ENCODE measurements at places on chromosomes 6 and 20.

DNA sequence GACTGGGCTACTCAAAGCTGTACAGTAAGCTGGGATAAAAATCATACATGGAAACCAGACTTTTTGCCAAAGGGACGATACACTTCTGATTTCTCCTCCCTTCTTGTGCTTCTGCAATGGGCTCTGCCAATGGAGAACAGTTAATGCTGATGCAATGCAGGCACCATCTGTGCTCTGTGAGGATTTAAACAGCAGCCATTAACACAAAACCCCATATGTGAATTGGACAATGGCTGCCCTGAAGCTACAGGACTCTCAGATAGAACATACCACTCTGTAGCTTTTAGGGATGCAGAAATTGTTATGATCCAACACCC lies 71.9 kb downstream of the GJA10 start:
- no peak for DNase-seq

GRCh38 chr6:24643920-24644319 lies 2.1 kb downstream of the KIAA0319 start:
- no peak for DNase-seq

DNA sequence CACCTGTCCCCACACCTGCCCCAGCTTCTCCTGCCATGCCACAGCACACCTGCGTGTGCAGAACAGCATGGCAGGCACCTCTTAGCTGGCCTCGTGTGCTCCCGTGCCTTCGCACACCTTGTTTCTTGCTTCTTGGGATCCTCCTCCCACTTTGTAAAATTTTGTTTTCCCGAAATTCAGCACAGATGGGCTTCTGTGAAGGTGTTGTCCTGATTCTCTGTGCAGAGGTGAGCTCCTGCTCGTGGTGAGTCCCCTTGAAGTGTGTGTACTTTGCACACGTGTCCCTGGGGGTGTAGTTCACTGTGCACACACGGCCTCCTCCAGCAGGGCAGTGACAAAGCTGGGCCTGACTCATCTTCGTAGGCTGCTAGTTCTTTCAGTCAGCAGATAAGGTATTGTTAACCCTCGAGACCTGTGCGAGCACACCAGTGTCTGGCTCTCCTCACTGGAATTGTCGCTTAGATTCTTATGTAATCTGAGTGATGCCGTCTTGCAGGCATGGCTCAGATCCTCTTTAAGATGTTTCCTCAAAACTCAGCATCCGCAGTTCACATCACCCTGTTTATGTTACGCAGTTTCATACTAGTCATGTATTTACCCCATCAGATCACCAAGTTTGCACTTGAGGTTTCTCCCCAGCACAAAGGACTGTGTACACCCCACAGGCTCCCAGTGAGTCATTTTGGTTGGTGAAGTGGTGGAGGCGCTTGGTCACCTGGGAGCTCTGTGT lies 77.7 kb downstream of the CDYL start:
- DNase-seq = no peak

DNA sequence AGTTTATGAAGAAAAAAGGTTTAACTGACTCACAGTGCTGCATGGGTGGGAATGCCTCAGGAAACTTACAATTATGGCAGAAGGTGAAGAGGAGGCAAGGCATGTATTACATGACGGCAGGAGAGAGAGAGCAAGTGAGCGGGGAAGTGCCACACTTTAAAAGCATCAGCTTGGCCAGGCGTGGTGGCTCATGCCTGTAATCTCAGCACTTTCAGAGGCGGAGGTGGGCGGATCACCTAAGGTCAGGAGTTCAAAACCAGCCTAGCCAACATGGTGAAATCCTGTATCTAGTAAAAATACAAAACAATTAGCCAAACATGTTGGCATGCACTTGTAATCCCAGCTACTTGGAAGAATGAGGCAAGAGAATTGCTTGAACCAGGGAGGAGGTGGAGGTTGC lies 213.3 kb upstream of the THEMIS start:
- no peak for DNase-seq

- DNase-seq = no peak
Measured at GRCh38 chr20:56664796-56665195, 35.7 kb downstream of the TFAP2C start.

- peak; percentile 56 for DNase-seq
Measured at GRCh38 chr6:87729965-87730719, 28.1 kb upstream of the AKIRIN2 start.

DNA sequence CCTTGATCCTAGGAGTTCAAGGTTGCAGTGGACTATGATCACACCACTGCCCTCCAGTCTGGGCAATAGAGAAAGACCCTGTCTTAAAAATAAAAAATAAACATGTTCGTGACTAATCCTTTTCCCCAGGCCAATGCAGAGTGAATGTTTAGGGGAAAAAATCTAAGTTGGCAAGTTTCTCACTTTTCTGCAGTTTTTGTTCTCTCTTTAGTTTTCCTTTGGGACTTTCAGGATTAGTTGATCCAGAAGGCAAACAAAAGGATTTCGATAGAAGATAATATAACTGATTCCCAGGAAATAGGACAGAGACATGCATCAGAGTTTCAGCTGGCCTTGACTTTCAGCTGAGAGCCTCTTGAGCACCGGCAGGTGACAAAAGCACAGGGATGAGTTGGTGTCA lies 53.3 kb downstream of the SOD2 start:
- DNase-seq = no peak

GRCh38 chr6:70221025-70221714 lies 81.7 kb downstream of the COL9A1 start:
- no peak for DNase-seq

DNA sequence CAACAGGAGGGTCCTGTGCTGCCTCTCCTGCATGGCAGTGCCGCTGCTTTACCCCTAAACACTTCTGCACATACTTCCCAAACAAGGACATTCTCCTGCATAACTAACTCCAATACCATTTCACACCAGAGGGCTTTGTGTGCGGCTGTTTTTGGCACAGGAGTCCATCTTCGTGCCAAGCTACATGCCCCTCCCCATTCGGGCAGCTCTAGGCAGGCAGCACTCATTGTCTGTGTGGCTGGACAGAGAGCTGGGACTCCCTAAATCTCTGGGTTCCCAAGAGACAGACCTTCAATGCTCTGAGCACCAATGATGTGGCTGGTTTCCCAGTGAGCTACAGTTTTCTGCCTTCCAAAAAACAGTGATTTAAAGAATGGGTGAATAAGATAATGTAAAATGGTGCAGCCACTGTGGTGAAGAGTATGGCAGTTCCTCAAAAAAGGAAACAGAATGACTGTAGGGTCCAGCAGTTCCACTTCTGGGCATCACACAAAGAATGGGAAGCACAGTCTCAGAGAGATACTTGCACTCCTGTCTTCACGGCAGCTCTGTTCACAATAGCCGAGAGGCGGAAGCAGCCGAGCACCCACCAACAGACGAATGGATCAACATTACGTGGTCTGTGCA lies 80.3 kb upstream of the DUSP22 start:
- DNase-seq = no peak

- DNase-seq = no peak
Measured at GRCh38 chr20:20466341-20466879, 98.5 kb downstream of the INSM1 start.

DNA sequence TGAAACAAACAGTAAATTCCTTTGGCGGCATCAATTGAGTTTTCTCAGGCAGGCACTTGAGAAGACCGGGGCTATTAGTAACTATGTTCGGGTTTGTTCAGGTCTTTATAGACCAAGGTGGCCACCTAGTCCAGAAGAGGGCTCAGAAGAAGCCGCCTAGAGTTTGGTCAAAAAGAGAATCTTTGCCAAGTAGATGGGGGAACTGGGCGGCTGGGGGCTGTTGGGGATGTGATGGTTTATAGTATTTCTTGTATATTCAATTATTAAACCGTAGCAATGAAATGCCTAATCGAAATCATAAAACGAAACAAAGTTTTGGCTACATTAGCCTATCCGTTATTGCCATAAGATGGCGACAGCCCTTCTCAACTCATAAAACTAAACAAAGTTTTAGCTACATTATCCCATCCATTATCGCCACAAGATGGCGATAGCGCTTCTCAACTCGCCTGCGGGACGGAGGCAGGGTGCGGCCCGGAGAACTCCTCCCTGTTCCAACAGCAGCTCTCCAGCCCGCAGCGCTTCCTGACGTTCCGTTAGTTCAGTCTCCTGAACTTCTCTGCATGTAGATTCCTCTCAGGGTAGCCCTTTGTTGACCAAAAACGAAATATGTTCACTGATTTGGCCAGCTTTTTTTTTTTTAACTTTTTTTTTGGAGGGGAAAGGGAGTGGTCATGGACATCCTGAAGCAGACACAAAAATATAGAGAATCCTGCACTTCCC lies 120.5 kb upstream of the PRSS16 start:
- DNase-seq = peak; percentile 86

GRCh38 chr6:53581856-53582255 lies 37.0 kb upstream of the GCLC start:
- DNase-seq = no peak

GRCh38 chr6:45445749-45446549 lies 68.2 kb upstream of the SUPT3H start:
- peak; percentile 89 for DNase-seq

DNA sequence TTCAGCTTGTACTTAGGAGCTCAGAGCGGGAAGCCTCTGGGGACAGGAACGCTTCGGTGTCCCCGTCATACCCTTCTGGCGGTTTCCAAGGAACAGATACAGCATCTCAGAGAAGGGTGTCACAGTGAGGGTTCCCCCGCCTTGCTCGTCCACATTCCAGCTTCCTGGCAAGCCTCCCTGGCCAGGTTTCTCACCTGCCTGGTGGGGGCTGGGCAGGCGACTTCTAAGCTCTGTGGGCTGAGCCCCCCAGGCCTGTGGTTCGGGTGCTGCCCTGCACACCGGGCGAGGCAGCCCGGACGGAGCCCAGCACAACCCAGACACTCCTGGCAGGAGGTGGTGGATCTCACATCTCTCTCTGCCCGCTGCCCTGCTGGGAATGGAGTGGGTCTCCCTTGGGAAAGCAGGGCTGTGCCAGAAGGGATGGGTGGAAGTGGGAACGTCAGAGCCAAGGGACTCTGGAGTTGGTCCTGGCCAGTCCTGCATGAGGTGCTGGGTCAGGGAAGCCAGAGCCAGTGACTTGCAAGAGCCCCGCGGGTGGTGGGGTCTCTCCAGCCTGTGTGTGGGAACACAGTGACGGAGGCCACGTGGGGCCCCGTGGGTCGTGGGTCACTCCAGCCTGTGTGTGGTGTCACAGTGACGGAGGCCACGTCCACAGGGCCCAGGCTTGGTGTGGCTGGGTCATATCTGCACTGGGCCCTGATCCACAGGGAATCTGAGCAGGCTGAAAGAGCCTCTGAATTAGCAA lies 47.7 kb upstream of the SMOC2 start:
- peak; percentile 39 for DNase-seq

- DNase-seq = no peak
Measured at GRCh38 chr6:169966312-169967181, 215.1 kb downstream of the ERMARD start.

GRCh38 chr6:134111062-134111677 lies 58.7 kb upstream of the SLC2A12 start:
- no peak for DNase-seq

DNA sequence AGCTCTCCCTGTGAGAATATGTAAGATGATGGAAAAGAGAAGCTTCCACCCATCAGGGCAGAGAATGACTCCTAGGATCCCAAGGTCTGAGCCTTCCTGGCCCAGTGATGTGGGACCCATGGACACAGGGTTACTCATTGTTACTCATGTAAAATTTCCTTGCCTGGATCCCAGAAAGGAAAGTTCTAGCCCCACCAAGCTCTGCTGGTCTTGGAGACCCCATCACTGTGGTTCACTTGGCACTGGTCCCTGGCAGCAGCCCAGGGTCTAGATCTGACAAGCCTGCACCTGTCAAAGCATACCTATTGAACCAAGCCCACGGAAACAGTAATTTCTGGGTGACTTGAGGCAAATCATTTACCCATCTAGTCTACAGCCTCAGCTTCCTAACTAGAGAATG lies 22.1 kb downstream of the MDGA1 start:
- DNase-seq = no peak

GRCh38 chr6:126821706-126822105 lies 296.8 kb upstream of the RSPO3 start:
- no peak for DNase-seq

DNA sequence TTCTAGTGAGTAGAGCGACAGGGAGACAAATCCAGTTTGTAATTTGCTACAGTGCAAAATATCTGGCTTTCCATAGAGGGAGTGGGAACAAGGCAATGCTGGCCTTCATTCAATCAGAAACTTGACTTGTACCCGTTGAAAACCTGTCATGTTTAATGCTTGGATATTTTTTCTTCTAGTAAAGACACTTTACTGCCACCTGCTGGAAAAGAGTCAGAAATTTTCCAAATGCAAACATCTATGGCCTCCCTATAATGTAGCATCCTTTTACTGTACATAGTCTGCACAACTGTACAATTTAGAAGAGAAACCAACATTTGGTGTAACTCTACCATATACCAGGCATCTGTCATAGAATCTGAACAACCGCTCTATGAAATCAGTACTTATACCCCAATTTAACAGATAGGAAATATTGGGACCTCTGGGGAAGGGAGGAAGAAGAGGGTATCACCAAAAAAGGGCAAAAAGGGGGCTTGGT lies 16.7 kb upstream of the TBC1D20 start:
- peak; percentile 39 for DNase-seq

DNA sequence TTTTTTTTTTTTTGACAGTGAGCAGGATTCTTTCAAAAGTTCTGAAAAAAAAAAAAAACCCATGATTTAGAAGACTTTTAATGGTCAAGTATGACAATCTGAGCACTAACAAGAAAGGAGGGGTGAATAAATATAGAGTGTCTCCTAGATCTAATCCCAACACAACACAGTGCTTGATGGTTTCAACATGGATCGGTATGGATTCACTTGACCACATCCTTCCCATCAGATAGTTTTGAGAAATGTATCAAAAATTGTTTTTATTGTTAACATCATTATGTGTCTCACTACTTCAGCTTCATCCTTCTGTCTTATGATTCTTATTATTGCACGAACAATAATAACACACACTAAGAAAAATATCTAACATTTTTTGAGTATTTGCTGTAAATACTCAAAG lies 21.0 kb downstream of the KIF13A start:
- DNase-seq = no peak

DNA sequence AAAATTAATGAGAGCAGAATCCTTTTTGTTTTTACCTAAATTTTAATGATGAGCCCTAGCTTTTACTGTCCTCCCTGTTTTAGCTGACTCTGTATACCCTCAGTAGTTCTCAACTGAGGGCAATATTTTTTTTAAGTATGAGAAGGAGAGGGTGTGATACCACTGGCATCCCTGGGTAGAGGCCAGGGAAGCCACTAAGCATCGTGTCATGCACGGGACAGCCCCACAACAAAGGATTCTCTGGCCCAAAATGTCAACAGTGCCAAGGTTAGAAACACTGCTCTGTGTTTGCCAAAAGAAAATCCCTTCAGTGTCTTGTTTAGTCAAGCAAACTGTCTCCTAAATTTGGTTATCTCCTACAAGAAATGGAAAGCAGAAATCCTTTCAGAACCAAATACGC lies 210.4 kb downstream of the KCNQ5 start:
- no peak for DNase-seq
